T follicular helper cell (primary cell): ENCODE measurements at places on chromosomes 13 and 19.

GRCh38 chr19:5338656-5339197 lies 1.9 kb downstream of the PTPRS start:
- DNase-seq: no peak

GRCh38 chr13:97388373-97388772 lies 45.6 kb upstream of the RAP2A start:
- DNase-seq: no peak

DNA sequence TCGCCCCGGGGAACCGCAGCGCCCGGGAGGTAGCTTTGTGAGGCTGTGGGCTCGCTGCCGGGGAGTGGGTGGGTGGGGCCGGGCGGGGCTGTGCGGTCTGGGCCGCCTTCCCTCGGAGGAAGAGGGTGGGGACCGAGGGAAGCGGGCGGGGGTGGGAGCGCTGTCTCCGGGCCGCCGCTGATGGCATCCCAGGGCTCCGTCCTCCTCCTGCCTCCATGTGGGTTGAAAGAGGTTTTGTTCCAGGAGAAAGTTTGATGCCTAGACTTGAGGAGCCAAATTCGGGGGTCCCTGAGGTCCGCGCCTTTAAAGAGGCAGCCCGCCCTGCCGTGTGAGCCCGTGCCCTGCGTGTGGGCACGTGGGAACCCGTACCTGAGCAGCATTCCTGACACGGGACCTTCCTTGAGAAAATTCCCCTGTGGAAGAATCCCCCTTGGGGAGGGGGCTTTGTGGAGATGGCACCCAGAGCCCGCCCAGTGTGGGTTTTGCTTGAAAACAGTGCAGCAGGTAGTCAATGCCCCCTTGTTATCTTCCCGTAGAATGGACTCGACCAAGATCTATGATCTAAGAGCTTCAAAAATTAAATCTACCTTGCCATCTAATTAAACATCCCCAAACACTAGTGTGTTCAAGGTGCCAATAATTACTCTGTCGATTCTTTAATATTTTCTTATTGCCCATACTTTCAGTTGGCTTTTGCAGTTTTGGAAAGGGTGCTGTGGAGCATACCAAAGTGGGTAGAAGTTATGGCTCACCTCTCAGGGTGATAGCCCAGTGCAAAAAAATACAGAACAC lies 107.8 kb downstream of the RXFP2 start:
- DNase-seq: no peak

DNA sequence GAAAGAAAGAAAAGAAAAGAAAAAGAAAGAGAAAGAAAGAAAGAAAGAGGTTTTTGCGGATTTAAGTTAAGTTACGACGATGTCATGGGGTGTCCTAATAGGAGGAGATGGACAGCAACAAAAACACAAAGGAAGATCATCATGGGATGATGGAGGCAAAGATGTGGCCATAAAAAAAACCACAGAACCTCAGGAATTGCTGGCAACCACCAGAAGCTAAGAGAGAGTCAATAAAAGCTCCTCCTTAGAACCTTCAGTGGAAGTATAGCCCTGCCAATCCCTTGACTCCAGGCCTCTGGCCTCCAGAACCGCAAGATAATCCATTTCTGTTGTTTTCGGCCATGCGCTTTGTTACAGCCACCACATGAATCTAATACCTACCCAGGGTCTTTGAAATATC lies 11.5 kb downstream of the PLEKHA4 start:
- DNase-seq: no peak

GRCh38 chr13:51614350-51614786 lies 30.1 kb downstream of the WDFY2 start:
- DNase-seq: peak; percentile 12

GRCh38 chr19:18568367-18568766 lies 3.3 kb upstream of the UBA52 start:
- DNase-seq: no peak

DNA sequence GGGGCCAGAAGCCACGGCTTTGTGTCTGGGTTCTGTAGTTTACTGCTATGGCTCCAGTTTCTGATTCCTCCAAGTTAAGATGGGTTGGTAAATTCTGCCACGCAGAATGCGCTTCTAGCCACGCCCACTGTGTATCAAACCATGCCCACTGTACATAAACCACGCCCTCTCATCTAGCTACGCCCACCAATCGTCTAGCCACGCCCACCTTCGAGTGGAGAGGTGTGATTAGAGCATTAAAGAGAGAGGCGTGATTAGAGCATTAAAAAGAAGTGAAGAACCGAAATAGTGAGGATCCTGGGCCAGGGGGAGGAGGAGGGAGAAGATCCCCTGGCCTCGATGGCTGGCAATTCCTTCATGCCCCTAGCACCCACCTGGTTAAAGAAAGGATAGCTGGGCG lies 43.7 kb upstream of the ADGRE5 start:
- DNase-seq: peak; percentile 29

DNA sequence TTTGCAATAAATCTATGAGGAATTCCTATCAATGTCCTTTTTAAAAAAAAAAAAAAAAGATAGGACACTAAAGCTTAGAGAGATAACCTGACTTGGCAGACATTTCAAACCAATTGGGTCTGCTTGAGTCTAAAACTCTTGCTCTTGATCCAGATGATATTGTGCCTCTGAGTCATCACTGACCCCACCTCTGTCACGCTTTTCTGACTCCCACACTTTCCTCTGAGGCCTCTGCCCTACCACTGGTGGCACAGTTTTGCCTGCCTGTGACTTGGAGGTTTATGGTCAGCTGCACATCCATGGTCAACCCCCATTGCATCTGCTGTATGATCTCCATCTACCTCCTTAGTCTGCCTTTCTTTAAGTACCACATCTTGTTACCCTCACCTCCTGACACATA lies 328.7 kb downstream of the SPRY2 start:
- DNase-seq: no peak

DNA sequence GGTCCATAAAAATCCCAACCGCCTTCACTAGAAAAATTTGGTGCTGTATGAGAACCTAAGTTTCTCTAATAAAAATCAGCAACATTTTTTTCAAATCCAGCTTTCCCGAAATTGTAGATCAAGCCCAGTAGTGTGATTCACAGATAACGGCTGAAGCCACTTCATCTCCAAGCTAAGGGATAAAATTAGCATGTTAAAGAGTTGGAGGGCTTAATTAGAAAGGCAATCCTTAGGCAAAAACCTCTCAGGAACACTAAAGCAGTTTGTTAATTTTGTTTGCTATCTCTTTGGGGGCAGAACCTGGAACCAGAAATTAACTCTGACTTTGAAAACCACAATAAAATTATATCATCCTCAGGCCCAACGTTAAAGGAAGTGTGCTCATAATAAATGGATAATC lies 820.2 kb downstream of the GPC5 start:
- DNase-seq: no peak

DNA sequence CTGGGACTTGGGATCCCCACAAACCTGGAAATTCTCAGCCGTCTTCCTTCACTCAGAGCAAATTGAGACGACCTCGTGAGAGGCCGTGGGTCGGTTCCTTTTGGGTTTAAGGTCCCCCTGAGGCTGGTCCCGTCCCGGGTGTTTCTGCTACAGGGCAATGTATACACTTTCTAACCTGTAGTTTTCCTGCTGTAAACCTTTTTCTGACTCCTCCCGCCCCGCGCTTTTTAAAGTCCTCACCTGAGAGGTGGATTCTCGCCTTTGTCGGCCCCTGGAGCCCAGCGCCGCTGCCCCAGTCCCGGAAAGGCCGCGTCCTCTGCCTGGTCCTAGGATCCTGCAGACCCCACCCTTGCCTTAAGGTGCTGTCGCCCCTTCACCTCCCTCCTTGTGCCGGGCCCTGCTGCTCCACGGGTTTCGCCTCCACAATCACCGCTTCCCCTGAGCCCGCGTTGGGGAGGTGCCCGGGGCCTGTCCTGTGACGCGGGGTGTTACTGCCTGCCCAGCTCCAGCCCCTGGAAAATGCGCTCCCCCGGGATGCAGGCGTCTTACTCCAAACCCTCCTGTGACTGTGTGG lies 391 bp downstream of the ZNF761 start:
- DNase-seq: peak; percentile 3

GRCh38 chr19:3129112-3129511 lies 6.7 kb upstream of the GNA15 start:
- no peak for DNase-seq

DNA sequence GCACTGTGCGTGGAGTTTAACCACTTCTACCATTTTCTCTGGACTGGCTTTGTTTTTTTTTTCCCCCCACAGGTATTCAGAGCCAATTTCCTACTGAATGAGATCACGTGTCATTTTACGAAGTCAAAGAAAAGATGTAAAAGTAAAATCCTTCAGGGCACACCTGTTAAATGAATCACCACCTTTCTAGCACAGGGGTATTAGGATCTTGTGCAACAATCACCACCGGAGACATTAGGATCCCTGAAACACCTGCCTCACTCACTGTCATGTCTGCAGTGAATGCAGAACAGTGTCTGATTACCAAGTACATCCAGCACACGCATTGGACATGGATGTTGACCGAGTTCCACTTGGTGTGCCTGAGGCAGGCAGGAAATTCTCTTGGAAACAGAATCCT lies 17.2 kb downstream of the BRD4 start:
- DNase-seq: no peak

- DNase-seq: no peak
Observed at GRCh38 chr13:113274721-113275120, 22.3 kb upstream of the LAMP1 start.

DNA sequence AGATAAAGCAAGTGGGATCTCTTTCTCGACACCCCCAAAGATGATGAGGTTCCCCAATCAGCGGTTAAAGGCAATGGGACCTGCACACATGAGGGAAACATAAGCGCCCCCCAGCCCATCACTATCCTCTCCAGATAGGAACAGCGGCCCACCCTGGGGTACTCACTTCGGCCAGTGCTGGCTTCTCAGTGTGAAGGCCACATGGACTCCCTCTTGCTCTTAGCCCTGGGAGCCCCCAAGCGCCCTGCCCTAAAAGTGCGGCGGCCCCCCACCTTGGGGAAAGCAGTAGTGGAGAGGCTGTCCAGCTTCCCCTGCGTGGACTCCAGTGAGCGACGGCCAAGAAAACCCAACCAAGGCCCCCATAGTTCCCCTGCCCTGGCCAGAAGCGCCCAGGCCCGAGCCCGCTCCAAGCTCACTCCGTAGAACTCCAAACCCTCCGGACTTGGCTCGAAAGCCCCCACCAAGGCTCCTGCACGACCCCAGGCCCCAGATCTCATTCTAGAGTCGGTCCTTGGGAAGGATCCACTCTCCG lies 1.0 kb downstream of the CACNA1A start:
- no peak for DNase-seq

- DNase-seq: no peak
Observed at GRCh38 chr13:79226938-79227337, 179.1 kb downstream of the RBM26 start.

- DNase-seq: peak; percentile 81
Observed at GRCh38 chr19:47112166-47112996, 1.2 kb downstream of the ZC3H4 start.

DNA sequence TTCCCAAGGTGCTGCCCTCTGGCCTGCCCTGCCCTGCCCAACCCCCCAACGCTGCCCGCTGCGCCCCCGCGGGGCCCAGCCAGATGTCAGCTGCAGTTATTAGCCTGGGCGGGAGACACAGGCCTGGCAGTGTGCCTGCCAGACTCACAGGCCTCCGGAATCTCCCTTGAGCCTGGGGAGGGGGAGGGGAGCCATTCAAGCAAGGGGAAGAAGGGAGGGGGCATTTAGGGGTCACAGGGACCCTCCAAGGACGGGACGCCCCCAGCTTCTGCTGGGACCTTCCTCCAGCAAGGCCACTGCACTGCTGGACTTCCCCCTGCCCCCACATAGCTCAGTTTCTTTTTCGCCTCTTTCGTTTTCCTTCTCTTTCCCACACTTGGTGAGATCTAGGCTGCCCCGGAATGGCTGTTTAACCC lies 2.6 kb upstream of the JUNB start:
- no peak for DNase-seq

GRCh38 chr19:13337181-13337580 lies 169.1 kb downstream of the CACNA1A start:
- no peak for DNase-seq

DNA sequence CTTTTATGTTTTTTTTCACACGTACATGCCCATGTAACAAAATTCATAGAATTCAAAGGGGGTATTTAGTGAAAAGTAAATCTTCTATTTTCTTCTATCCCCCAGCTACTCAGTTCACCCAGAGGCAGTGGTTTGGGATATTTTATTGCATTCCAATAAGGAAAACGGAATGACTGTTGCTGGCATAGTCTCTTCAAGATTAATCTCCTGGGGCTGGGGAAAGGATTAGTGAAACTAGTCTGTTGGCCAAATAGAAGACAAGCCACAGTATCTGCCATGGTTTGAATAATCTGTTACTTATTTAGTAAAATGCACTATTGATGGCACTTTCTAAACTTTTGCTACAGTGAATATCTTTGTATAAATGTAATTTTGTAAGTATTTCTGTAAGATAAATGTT lies 122.0 kb downstream of the NDFIP2 start:
- no peak for DNase-seq

GRCh38 chr13:46743191-46743590 lies 53.8 kb downstream of the ESD start:
- no peak for DNase-seq

DNA sequence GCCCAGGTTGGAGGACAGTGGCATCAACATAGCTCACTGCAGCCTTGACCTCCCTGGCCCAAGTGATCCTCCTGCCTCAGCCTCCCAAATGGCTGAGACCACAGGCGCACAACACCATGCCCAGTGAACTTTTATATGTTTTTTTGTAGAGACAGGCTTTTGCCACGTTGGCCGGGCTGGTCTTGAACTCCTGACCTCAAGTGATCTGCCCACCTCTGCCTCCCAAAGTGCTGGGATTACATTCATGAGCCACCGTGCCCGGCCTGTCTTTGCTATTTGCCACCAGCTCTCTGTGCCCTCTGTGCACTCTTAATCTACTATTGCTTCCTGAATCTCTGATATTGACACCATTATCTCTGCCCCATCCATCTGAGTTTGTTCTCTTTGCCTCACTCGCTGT lies 34.3 kb upstream of the LRRC4B start:
- DNase-seq: no peak

- no peak for DNase-seq
Observed at GRCh38 chr13:26964278-26965250, 204.0 kb upstream of the GPR12 start.

DNA sequence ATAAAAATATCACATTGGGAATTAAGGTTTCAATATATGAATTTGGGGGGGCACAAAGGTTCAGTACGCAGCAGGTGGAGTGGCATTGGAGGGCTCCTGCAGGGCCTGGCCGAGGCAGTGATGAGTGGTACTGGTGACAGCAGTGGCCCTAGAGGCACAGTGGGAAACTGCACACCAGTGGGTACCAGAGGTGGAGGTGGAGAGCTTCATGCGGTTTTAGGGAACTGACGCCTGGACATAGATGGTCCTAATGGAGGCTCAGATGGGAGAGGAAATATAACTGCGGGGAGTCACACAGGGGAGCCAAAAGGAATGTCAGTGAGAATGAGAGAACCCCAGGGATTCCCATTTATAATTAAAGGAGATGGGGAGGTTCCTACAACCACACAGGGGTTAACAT lies 156.2 kb downstream of the COG6 start:
- DNase-seq: no peak

- no peak for DNase-seq
Observed at GRCh38 chr13:20718958-20719566, 15.6 kb downstream of the IL17D start.

GRCh38 chr13:50123862-50124535 lies 108.8 kb downstream of the KCNRG start:
- peak; percentile 72 for DNase-seq
